ENCODE measurements at places on chromosomes 2 and 18.
A peak's percentile ranks its signal among the peaks of the same experiment; 100 is the strongest.

- no peak for DNase-seq
These were observed 279.5 kb downstream of the AGAP1 start for GRCh38 chr2:235773188-235773928.

- DNase-seq, result no peak
These were observed 28.7 kb upstream of the MARCO start for GRCh38 chr2:118913131-118913802.

DNA sequence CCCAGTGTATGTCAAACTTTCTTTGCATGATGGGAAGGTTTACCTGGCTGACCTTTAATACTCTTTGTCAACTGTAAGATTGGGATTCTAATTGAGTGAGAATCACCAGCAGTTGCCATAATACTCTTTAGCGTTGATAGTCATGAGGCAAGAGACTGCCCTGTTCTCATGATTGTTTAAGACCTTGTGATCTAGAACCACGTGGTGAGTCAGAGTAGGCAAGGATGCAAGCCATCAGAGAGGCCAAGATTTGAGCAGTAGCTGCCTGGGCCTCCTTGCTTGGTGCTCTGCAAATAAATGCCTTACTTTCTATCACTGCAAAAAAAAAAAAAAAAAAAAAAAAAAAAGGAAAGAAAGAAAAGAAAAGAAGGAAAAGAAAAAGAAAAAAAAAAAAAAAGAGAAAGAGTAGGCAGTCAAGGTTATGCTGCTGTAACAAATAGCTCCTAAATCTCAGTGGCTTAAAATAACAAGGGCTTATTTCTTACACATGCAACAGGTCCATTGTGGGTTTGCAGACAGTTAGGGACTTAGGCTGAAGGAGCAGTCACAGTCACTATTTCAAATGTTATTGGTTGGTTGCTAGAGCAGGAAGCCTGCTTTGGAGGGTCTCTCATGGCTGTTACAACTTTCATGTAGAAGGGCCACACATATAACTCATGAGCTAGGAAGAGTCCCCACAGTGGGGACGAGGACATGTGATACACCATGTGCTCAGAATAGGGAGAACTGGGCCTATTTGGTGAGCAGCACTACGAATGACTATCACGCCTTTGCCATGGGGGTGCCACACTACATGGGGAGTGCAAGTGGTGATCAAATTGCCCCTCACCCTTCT lies 21.7 kb downstream of the IL1R2 start:
- no peak for DNase-seq

DNA sequence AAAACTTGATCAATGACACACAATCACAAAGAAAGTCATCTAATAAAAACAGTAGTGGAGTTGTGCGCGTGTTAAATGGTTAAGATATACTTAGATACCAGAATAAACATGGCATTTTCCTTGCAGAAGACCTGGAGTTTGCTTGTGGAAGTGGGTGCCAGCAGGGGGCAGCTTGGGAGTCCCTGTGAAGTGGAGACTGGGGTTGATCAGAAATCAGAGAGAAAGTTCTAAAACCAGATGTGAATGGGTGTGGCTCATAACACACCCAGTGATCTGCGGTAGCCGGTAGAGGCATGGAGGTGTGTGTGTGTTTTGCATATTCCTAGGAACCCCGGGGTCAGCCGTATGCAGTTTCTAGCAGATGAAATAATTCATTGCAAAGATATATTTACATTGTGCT lies 300.1 kb upstream of the TRIB2 start:
- no peak for DNase-seq

GRCh38 chr2:200454927-200455801 lies 54.7 kb downstream of the KCTD18 start:
- DNase-seq, result no peak

DNA sequence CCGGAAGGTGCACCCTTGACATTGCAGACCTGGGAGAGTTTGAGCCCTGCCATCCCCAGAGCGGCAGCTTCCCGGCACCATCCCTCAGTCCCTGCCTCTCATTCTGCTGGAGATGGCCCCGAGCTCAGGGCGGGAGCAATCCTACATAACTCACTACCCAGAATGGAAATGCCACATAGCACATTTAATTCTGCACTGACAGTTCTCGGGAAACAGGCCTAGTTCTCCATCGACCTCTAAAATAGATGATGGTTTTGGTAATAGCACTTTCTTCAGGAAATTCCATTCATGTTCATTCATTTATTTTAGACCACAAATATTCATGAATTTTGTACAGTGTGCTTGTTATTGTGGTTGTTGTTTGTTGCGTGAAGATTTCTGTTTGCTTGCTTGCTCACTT lies 92.9 kb upstream of the SLC14A2 start:
- DNase-seq, result no peak

DNA sequence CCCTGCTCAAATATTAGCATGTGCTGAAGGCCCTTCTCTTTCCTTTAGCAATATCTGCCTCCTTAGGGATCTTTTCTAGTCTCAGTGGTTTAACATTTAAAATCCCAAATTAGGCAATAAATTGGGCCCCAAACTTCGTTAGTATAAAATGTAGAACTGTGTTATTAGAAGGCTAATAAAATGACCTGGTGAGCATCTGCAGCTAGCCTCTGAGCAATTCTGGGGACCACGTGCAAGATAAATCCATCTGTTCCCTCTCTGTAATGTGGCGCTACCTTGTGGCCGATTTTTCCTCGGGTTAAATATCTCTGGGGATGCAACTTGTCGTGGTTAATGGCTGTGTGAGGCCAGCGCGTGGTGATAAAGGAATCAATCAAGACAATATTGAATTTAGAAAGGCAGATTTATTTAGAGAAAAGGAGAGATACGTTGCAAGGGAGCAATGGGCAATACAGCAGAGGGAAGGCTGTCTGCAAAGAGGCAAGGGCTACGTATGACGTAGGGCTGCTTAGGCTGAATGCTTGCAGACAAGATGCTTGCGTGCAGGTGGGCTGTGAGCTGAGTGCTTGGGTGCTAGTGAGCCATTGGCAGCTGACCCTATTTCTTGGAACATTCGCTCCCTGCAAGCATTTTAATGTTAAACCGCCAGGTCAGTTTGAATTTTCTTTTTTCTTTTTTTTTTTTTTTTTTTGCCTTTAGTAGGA lies 18.5 kb upstream of the IL36G start:
- DNase-seq, result no peak

GRCh38 chr2:234981197-234982095 lies 29.6 kb downstream of the SH3BP4 start:
- DNase-seq, result no peak

DNA sequence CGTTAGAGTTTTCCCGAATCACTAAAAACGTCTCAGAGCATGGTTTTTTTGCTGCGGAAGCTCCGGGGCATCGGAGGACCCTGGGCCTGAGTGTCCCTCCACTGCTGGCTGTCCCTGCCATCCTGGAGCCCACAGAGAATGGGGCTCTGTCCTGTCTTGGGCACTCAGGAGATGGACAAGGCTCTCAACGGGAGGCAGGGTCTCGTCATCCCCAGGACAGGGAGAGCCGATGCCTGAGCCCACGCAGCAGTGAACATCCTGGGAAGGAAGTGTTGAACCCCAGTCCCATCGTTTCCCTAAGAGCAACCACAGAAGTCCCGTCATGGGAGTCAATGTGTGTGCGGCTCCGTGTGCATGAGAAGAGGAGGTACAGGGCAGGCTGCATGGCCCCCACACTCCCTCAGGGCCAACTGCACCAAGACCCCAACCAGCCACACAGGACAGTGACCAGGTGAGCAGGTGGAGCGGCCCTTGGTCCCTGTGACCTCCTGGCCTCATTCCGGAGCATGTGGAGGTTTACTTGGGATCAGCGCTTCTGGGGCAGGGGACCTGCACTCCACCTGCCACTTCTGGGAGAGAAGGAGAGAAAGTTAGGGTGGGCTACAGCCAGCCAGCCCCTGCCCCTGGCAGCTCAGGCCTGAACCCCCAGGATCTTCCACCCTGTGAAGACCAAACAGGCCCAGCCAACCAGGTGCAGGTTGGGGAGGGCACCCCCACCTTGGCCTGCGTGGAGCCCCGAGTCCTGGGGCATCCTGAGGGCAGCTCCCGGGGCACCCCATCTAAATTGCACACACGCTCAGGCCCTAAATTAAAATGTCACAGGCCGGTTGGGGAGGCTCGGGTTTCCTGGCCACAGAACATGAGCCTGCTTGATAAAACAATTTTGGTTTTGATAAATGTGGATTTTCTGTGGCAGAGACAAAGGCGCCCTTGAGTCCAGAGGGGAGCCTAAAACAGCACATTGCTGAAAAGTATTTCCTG lies 3.1 kb upstream of the SNED1 start:
- DNase-seq, result no peak

- DNase-seq, result no peak
These were observed 65.3 kb downstream of the LCLAT1 start for GRCh38 chr2:30512243-30512886.

DNA sequence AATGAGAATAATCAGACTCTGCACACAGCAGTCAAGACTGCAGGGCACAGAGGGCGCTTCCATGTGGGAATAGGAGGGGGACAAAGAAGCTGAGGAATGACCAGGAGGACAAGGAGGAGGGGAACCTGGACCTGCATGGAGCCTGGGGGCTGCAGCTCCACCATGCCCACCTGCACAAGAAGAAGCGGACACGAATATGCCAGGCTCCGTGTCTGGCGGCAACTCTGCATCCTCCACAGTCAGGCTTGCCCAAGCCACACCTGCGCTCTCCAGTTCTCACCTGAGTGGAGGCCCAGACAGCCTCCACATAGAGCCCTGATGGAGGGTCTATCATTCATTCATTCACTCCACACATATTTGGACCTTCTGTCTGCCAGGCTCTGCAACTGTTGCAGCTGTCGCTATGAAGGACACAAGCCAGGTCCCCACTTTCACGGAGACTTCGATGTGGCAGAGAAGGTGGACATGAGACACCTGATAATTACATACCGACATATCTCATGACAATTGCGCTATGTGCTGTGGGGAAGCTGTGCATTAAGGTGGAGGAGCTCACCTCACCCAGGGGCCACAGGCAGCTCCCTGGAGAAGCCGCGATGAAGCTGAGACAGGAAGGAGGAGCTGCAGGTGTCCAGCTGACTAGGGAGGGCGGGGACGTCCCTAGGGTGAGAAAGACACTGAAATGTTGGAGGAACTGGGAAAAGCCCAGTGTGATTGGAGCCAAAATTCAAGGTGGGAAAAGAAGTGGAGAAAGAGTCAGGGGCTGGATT lies 159.2 kb downstream of the INHBB start:
- DNase-seq, result no peak

GRCh38 chr2:201235860-201236811 lies 24.2 kb upstream of the CASP8 start:
- DNase-seq, result peak; percentile 24

GRCh38 chr2:112725545-112726457 lies 5.0 kb downstream of the NT5DC4 start:
- no peak for DNase-seq

Measured in NCI-H2107 (cell line).